Suppressor macrophage treated with lipopolysaccharide for 4 hours (primary cell): ENCODE measurements at places on chromosomes 1 and 21.

GRCh38 chr1:114010433-114011184, 31.3 kb downstream of the OLFML3 start:
- DNase-seq: no peak

GRCh38 chr1:61313906-61314422, 231.6 kb downstream of the NFIA start:
- DNase-seq: no peak

DNA sequence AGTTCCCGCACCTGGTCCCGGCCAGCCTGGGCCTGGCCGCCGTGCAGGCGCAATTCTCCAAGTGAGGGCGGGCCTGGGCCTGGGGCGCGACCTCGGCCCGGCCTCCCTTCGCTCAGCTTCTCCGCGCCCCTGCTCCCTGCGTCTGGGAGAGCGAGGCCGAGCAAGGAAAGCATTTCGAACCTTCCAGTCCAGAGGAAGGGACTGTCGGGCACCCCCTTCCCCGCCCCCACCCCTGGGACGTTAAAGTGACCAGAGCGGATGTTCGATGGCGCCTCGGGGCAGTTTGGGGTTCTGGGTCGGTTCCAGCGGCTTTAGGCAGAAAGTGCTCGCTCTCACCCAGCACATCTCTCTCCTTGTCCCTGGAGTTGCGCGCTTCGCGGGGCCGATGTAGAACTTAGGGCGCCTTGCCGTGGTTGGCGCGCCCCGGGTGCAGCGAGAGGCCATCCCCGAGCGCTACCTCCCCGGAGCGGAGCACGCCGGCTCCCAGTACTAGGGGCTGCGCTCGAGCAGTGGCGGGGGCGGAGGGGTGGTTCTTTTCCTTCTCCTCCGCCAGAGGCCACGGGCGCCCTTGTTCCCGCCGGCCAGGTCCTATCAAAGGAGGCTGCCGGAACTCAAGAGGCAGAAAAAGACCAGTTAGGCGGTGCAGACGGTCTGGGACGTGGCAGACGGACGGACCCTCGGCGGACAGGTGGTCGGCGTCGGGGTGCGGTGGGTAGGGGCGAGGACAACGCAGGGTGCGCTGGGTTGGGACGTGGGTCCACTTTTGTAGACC, 1.2 kb downstream of the OLIG1 start:
- no peak for DNase-seq

GRCh38 chr1:150514913-150515327, 632 bp upstream of the FALEC start:
- no peak for DNase-seq

GRCh38 chr1:180169640-180170195, 15.0 kb downstream of the QSOX1 start:
- no peak for DNase-seq

- DNase-seq: peak; percentile 85
These were observed 13.4 kb downstream of the ENTREP3 start for GRCh38 chr1:155241841-155242264.

- no peak for DNase-seq
These were observed 15.5 kb upstream of the NMNAT2 start for GRCh38 chr1:183433703-183434102.

GRCh38 chr1:85612704-85613361, 32.3 kb downstream of the CCN1 start:
- no peak for DNase-seq

DNA sequence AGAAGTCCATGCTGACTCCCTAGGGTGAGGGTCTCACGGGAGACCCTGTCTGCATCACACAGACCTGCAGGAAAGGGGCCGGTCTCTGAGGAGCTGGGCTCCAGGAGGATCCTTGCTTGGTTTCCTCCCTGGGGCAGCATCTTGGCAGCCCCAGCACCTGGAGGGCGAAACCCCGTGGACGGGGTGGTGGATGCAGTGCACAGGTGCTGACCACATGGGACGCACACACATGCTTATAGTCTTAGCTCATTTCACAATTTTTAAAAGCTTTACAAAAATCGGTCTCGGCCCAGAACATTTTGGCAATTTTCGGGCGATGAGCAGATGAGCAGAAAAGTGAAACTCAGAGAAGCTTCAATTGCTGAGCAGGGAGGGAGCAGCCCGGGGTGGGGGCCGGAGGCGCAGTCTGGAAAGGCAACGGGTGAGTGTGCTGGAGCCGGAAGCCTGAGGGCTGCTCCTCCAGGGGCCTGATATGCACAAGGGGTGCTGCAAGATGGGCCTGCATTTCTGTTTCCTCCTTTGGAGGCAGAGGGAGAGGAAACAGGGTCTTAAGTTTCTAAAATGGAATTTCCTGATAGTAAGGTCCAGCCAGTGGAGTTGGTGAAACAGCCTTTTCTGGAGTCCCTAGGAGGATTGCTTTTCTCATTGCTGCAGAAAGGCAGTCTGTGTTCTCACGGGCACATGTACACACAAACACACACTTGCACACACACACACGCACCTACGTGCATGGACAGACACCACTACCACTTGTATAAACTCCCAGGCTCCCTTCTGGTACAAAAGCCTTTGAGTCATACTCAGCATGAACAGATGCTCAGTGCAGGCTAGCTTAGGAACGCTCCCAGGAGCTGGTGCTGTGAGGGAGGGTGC, 60.6 kb downstream of the SCCPDH start:
- DNase-seq: no peak

DNA sequence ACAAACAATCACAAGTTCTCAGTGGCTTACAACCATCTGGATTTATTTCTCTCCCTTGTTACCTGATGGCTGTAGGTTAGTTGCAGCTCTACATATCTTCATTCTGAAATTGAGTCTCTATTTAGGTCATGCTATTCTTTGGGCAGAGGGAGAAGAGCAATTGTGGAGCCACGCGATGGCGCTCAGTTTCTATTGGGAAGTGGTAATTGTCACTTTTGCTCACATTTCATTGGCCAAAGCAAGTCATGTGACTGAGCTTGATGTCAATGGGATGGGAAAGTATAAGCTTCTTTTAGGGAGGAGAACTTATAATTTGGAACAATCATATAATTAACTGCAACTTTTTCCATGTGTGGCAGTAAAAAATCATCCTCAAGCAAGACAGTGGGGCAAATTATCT, 166.5 kb downstream of the LMO4 start:
- DNase-seq: no peak

- no peak for DNase-seq
These were observed 61.4 kb upstream of the DYNLT5 start for GRCh38 chr1:66690666-66691381.

DNA sequence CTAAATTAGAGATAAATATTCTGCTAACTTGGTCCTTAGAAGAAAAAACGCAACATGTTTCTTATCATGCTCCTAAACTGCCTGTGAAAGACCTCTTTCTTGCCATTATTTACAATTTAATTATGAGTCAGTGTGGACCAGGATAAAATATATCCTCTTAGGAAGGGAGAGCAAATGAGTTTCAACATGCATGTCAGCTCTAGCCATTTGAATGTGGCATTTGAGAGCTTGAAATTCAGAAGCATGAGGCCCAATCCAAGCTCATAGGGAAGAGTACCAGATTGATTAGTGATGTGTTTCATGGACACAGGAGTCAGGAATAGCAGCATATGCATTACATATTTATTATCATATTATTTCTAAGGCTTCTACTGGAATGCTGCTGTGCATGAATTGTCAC, 39.3 kb downstream of the TBX15 start:
- no peak for DNase-seq

DNA sequence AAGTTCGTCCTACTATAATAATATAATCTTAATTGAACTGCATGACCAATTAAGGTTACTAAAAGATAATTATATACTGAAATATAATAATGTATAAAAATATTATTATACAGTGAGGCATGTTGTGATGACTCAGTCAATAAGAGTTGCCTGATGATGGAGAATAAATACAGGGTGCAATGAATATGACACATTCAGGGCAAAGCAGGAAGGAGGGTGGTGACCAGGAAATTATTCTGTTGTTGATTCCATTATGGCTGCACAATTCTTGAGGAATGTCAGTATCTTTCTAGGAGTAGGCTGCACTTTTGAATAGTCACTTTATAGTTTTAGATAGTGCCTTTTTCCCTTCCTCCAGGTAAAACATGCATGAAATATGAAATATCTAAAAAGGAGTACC, 46.4 kb upstream of the RGS21 start:
- DNase-seq: no peak

- DNase-seq: no peak
These were observed 286.3 kb upstream of the C1orf105 start for GRCh38 chr1:172134087-172134731.

DNA sequence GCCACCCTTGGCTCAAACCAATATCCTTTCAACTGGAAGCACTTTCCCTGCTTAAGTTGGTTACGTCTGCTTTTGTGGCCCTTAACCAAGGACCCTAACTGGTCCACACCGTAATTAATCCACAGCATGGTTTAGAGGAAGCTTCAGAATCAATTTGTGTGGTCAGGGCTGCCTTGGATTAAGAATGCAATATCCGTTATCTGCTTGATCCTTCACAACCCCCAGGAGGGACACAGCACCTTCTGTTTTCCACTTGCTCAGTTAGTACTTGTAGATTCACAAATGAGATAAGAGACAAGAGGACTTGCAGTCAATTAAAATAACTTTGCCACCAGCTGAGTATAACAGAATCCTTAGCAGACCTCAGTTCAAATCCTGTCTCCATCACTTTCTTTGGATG, 56.9 kb upstream of the LRP8 start:
- no peak for DNase-seq

- DNase-seq: peak; percentile 75
These were observed 170.4 kb upstream of the NR5A2 start for GRCh38 chr1:199857108-199857507.

DNA sequence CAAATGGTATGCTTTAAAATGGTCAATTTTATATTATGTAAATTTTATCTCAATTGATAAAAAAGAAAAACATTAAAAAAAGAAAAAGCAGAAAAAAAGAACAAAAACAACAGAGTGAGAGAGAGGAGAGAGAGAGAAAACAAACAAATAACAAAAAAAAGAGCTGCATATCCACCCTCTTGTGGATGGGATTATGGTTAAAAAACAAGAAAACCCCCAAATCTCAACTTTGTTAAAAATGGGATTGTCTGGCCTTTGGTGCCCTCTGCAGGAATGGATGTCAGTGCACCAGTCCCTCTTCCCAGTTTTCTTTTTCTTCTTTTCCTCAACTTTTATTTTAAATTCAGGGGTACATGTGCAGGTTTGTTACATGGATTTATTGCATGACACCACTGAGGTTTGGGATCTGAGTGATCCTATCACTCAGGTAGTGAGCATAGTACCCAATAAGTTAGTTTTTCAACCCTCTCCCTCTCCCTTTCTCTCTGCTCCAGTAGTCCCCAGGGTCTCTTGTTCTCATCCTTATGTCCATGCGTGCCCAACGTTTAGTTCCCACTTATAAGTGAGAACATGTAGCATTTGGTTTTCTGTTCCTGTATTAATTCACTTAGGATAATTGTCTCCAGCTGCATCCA, 28.1 kb downstream of the RNF187 start:
- peak; percentile 52 for DNase-seq
